ENCODE measurements at places on chromosomes 4 and X.

- no peak for DNase-seq
Measured at GRCh38 chr4:102497986-102498385, 3.2 kb upstream of the NFKB1 start.

GRCh38 chr4:109945056-109945455, 32.4 kb downstream of the EGF start:
- DNase-seq: no peak

DNA sequence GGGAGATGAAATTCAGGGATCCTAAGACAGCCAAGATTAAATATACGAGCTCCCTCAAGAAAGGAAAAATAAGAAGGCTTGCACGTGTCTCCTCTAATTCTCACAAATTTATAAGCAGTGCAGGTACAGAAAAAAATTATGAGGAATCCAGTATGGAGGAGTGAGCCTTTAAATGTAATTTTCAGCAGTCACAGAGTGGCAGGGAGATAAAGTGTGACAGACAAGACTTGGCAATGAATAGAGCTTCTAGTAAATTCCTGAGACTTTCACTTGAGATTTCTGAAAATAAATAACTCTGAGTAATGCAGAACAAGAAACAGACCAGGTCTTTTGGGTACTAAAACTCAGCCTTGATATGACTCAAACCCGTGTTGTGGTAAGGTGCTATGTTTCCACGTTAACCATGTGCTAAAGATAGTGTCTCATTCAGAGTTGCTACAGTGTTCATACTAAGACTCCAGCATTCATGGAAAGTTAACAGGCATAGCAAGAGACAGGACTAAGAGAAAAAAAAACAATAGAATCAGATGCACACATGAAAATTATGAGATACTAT, 119.8 kb downstream of the SPOCK3 start:
- DNase-seq: no peak

- no peak for DNase-seq
Measured at GRCh38 chr4:120977435-120977997, 55.0 kb upstream of the PRDM5 start.

- DNase-seq: no peak
Measured at GRCh38 chr4:74021601-74022000, 16.9 kb downstream of the CXCL3 start.

DNA sequence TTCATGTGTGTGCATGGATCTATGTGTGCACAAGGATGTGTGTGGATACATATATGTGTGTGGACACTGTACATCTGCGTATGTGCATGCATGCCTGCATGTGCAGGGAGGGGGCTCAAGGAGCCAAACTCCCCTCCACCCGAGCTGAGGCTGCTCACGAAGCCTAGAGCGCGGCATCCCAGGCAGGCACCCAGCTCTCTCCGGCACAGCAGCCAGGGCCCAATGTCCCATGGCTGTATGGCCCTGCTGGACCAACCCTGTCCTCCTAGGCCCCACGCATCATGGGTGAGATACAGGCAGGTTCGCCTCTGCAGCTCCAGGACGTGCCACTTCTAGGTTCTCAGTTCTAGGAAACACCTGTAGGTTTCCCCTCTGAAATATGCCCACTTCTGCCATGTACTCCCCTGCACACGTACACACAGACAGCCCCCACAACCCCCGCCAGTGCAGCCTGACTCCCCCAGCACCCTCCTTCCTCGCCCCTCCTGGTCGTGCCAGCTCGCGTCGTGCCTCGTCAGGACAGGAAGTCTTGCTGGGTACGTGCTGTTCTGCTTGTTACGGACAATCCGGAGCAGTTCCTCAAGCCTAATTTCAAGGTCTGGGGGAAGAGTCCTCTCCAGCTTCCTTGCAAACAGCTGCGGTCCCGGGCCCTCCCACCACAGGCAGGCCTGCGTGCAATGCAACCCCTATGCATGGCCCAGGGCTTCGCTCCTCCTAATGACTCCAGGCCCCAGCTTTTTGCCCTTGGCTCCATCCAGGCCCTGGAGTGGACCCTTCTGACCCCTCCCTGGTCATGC, 3.2 kb upstream of the ADRA2C start:
- DNase-seq: no peak

GRCh38 chr4:1511441-1512041, 105.3 kb upstream of the NKX1-1 start:
- DNase-seq: peak; percentile 11

DNA sequence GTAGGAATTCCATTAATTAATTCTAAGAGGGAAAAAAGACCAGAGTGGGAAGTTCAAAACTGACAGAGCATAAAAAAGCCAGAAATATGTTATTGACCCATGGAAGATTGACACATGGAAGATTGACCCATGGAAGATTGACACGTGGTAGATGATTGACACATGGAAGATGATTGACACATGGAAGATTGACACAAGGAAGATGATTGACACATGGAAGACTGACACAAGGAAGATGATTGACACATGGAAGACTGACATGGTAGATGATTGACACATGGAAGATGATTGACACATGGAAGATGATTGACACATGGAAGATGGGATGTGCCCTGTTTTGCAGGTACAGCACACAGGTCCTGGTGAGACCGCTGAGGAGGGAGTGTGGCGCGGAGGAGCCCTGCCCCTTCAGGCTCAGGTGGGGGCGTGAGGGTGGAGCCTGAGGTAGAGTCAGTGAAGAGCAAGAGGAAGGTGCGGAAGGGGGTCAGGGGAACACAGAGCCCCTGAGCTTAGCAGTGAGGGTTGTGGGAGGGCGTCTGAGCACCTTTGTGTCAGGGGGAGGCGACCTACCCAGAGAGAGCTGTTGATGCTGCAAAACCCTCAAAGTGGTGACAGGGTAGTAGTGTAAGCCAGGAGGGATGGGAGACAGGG, 15.8 kb upstream of the PDE6B start:
- no peak for DNase-seq

GRCh38 chrX:56804867-56805266, 75.8 kb downstream of the NBDY start:
- no peak for DNase-seq

- no peak for DNase-seq
Measured at GRCh38 chr4:2671267-2671895, 84.8 kb downstream of the TNIP2 start.

GRCh38 chr4:73929278-73929677, 52.5 kb downstream of the PF4 start:
- DNase-seq: no peak

- DNase-seq: peak; percentile 5
Measured at GRCh38 chr4:135319685-135320084, 1118.1 kb upstream of the PABPC4L start.

- no peak for DNase-seq
Measured at GRCh38 chr4:87425711-87426110, 3.3 kb downstream of the NUDT9 start.

DNA sequence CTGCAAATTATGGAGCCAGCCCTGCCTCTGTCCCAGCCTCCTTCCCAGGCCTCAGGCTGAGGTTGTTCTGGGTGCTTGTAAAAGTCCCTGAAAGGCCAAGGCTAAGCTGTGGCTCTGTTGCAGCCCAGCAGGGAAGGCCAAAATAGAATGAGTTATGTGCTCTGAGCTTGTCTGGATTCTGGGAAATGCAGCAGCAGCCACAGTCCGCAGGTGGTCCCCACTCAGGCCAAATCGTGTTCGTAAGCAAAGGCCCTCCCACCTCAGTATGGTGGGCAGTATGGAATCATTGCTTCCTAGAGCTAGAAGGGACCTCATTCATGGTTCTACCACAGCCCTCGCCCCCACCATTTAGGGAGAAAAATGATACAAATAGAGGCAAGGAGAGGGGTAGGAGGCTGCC, 4.7 kb upstream of the TCEAL1 start:
- no peak for DNase-seq

GRCh38 chrX:10856797-10857196, 236.4 kb upstream of the MID1 start:
- DNase-seq: no peak

DNA sequence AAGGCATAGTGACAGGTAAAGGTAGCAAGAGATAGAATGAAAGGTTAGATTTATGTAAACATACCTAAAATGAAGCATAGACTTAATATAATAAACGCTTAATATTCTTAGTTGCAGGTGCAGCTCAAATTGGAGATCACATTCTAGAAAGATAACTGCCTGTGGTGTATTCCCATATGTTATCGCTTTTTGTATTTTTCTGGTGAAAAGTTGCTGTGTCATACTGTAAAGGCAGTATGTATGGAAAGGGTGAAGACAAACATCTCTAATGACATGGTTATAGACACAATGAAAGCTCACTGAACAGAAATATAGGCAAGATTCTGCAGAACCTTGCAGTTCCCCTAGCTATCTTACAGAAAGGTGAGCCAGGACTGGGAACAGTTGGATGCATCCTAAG, 240.3 kb downstream of the DCLK2 start:
- no peak for DNase-seq

DNA sequence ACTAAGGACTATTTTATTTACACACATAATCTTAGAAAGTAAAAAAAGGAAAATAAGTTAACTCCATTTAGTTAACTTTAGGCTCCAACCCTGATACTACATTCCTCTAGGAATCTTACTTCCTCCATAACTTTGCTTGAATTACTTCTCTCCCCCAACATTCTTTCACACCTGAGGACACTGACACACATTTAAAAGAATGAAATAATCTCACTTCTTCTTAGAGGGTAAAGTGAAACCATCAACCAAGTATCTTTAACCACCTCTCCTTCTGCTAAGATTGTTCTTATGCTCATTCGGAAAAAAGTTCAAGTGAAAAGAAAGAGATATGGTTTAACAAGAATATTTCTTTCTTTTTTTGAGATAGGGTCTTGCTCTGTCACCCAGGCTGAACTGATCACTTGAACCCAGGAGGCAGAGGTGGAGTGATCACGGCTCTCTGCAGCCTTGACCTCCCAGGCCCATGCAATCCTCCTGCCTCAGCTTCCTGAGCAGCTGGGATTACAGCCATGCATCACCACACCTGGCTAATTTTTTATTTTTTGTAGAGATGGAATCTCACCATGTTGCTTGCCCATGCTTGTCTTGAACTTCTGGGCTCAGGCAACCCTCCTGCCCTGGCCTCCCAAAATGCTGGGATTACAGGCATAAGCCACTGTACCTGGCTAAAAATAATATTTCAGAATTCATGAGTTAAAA, 28.5 kb downstream of the SLC25A4 start:
- no peak for DNase-seq

- no peak for DNase-seq
Measured at GRCh38 chrX:150355913-150356312, 7.2 kb upstream of the MAMLD1 start.

GRCh38 chr4:108081256-108081655, 87.5 kb downstream of the LEF1 start:
- no peak for DNase-seq

GRCh38 chrX:9612146-9612505, 147.3 kb downstream of the TBL1X start:
- DNase-seq: no peak

DNA sequence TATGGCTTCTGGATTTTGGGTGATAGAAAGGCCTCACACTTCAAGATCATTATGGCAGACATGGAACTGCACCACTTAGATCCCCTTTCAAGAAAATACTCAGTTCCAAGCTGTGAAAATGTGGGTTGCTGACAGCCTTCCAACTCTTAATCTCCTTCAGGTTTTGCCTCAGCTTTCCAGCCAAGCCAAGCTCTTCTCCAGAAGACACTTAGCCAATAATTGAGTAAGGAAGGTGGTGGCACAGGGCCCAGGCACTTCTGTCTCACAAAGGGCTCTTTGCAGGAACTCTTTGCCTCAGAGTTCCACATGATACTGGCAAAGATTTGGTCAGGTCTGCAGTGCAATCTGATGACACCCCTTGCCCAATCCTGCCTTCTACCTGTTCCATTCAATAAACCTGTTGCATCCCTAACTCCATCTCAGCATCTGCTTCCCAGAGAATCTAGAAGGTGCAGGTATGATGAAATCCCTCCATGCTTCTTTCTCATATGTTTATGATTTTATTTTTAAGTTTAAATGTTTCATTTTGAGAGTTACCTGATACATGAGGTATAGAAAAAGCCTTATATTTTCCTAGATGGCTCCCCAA, 30.6 kb downstream of the ANXA5 start:
- DNase-seq: no peak

- no peak for DNase-seq
Measured at GRCh38 chr4:163110442-163110841, 56.2 kb downstream of the NAF1 start.

DNA sequence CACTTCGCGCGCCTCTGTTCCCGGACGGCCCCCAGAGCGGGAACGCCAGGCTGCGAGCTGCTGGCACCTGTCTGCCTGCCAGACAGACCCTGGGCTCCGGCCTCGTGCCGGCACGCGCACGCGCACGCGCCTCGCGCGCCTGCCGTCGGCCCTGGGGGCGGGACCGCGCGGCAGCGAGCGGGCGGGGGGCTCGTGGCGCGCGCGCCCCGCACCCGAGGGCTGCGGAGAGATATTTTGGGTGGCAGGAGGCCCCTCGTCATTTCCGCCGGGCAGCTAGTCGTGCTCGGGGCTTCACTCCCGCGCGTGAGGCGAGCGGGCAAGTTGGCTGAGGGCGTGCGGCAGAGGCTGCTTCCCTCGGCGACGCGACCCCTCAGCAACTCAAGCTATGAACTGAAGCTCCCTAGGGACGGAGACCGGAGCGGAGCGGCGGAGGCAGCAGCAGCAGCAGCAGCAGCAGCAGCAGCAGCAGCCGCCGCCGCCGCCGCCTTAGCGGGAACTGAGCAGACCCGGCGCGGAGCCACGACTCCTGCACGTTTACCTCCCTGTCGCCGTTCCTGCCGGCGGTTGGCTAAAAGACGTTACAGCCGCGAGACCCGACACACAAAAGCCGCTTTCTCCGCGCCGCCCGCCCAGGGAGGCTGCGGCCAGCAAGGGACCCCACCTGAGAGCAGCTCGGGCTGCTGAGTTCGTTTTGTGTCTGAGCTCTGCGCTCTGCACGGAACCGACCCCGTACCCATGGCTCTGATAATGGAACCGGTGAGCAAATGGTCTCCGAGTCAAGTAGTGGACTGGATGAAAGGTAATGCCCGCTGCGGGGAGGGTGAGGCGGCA, at the start of gene CNKSR2:
TSS of gene CNKSR2 (plus strand) at position 256 of the 831 bp plus-strand sequence. CDS start at position 736, 480 bp downstream.
- peak; percentile 60 for DNase-seq

DNA sequence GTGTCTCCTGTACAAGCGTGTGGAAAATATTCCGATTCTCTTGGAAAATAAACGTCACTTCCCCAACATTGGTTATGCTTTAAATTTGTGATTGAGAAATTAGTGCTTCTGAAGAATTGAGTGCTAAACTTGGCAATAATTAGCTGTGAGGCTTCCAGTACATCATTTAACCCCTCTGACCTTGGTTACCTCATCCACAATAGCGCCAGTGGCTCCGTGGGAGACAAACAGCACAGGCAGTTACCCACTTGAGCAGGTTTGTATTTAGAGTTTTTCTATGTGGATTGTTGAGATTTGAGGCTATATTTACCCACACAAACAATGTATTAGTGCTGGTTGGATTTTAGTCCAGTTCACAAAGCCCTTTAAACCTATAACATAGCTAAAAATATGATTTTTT, 476.5 kb downstream of the NKX6-1 start:
- DNase-seq: no peak

- DNase-seq: no peak
Measured at GRCh38 chr4:152283801-152284470, 252.0 kb downstream of the FBXW7 start.

DNA sequence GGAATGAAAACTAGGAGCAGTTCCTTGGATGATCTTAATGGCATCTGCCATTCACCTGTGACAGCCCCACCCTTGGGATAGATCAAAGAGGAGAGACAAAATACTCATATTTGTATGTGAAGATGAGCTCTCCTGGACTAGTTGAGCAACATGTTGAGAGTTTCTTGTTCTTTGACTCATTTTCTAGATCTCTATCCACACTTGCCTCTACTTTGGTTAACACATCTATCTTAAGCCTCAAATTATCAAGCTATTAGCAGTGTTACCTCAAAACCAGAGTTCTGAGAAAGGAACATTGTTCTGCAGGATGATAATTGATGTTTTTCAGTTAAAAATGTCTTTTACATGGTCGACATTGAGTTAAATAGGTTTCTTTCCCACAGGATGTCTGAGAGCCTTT, 94.2 kb upstream of the TEX13D start:
- DNase-seq: no peak
